Activated CD4-positive, alpha-beta memory T cell treated with anti-CD3 and anti-CD28 coated beads, Interleukin-2, amount 10 ng/mL, durations not matched to agents 7 days and 5 days (primary cell): ENCODE measurements at places on chromosomes 2 and 18. TPM values are rescaled to one million over a fixed set of nuclear protein-coding genes. Genes with fewer than 3 reads are reported as not detected.

Gene CYP27C1
- not detected for total RNA-seq

GRCh38 chr2:73297151-73297559 is 3.8 kb upstream of the EGR4 start:
- peaks cover 68% of the 10 kb centered on the region for H3K27me3 ChIP-seq
- no peak overlapping the region for H3K27ac ChIP-seq
- DNase-seq, result no peak
- H3K36me3 ChIP-seq, result no peaks in the 10 kb centered on the region

Gene NTSR2
- total RNA-seq, result not detected

GRCh38 chr2:176652300-176653182 is 383.3 kb downstream of the MTX2 start:
- peaks cover 21% of the 10 kb centered on the region for H3K4me1 ChIP-seq
- peak; percentile 46 for DNase-seq
- no peaks in the 10 kb centered on the region for H3K36me3 ChIP-seq
- H3K4me3 ChIP-seq, result no peak overlapping the region
- peaks cover 51% of the 10 kb centered on the region for H3K27me3 ChIP-seq
- H3K27ac ChIP-seq, result no peak overlapping the region

Gene PTPRN
- 0.33 TPM for total RNA-seq

- no peaks in the 10 kb centered on the region for H3K36me3 ChIP-seq
- H3K4me3 ChIP-seq, result no peak overlapping the region
- peaks cover 46% of the 10 kb centered on the region for H3K27me3 ChIP-seq
These were observed 5.9 kb upstream of the GRHL1 start for GRCh38 chr2:9945596-9945995.

GRCh38 chr2:106685180-106685897 is 198.2 kb downstream of the CD8B2 start:
- no peak overlapping the region for H3K27ac ChIP-seq
- no peaks in the 10 kb centered on the region for H3K36me3 ChIP-seq
- DNase-seq, result no peak
- no peak overlapping the region for H3K4me3 ChIP-seq
- no peaks in the 10 kb centered on the region for H3K4me1 ChIP-seq

GRCh38 chr2:54191361-54192135 is 64.5 kb downstream of the TSPYL6 start:
- no peaks in the 10 kb centered on the region for H3K4me1 ChIP-seq
- no peaks in the 10 kb centered on the region for H3K36me3 ChIP-seq
- no peak for DNase-seq
- H3K27ac ChIP-seq, result no peak overlapping the region

DNA sequence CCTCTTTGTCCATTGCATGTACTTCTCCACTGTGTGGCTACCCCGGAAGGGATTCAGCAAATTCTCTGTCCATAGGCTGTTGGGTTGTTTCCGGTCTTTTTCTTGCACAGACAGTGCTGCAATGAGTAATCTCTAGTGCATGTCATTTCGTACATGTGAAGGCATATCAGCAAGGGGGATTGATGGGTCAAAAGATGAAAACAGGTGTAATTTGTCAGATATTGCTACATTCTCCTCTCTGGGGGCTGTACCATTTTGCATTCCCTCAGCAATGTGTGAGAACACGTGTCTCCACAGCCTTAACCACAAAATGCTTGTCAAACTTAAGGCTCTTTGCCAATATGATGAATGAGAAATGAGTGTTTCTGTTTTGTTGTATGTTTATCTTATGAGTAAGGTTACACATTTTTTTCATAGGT is 60.5 kb downstream of the KLHL29 start:
- H3K4me1 ChIP-seq, result peaks cover 4% of the 10 kb centered on the region
- H3K36me3 ChIP-seq, result no peaks in the 10 kb centered on the region
- no peak overlapping the region for H3K4me3 ChIP-seq
- peaks cover 30% of the 10 kb centered on the region for H3K27me3 ChIP-seq
- DNase-seq, result no peak

DNA sequence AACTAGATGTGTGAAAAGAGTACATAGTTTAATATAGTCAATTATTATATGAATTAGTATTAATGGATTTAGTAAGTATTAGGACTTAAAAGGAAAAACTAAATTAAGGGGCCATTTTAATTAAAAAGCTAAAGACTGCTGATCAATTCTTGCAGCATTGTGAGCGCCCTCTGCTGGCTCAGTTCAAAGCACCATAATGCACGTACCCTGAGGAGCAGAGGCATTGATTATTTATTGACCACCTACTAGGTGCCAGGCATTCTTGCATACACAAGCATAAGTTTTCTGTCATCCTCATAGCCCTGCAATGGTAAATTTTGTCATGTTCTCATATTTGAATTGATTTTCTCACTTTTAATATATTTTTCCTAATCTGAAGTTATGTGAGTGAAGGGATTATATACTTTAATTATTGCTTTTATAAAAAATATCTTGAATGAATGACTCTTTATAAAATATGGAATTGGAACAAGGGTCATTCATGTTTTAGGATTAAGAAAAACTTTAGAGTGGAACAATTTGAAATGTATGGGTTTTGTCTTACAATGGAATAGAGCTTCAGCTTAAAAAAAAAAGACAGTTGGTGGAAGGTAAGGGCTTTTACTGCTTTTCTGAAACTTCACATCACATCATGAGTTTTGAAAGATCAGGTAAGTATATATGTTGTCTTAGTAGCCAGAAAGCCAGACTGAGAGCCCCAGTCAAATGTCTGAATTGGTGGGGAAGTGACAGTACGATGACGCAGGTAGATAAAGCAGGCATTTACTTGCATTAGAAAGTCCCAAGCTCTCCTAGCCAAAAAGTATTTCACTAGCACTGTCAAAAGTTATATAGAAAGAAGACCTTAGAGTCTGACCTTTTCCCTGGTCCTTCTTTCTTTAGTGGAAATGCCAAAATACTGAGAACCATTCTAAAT is 9.7 kb downstream of the ITGA4 start:
- H3K27me3 ChIP-seq, result no peaks in the 10 kb centered on the region
- peak overlapping the region; percentile 29 for H3K4me3 ChIP-seq
- peak overlapping the region; percentile 41 for H3K27ac ChIP-seq
- DNase-seq, result peak; percentile 84
- peaks cover 83% of the 10 kb centered on the region for H3K36me3 ChIP-seq

Gene MAP2
- not detected for total RNA-seq

Gene PLA2R1
- total RNA-seq, result not detected

Gene ESCO1
- 22.8 TPM for total RNA-seq

- H3K36me3 ChIP-seq, result no peaks in the 10 kb centered on the region
- H3K4me3 ChIP-seq, result no peak overlapping the region
- DNase-seq, result no peak
- no peaks in the 10 kb centered on the region for H3K27me3 ChIP-seq
- H3K27ac ChIP-seq, result no peak overlapping the region
- no peaks in the 10 kb centered on the region for H3K4me1 ChIP-seq
These were observed 86.7 kb upstream of the CTAGE1 start for GRCh38 chr18:22504251-22505030.

GRCh38 chr2:45984896-45985473 is 312.2 kb upstream of the EPAS1 start:
- DNase-seq, result no peak
- peaks cover 3% of the 10 kb centered on the region for H3K4me1 ChIP-seq
- no peak overlapping the region for H3K27ac ChIP-seq
- no peaks in the 10 kb centered on the region for H3K36me3 ChIP-seq
- H3K27me3 ChIP-seq, result no peaks in the 10 kb centered on the region

GRCh38 chr2:160253440-160254188 is 53.5 kb upstream of the ITGB6 start:
- H3K4me3 ChIP-seq, result no peak overlapping the region
- H3K36me3 ChIP-seq, result no peaks in the 10 kb centered on the region
- no peak for DNase-seq
- no peak overlapping the region for H3K27ac ChIP-seq
- no peaks in the 10 kb centered on the region for H3K4me1 ChIP-seq

DNA sequence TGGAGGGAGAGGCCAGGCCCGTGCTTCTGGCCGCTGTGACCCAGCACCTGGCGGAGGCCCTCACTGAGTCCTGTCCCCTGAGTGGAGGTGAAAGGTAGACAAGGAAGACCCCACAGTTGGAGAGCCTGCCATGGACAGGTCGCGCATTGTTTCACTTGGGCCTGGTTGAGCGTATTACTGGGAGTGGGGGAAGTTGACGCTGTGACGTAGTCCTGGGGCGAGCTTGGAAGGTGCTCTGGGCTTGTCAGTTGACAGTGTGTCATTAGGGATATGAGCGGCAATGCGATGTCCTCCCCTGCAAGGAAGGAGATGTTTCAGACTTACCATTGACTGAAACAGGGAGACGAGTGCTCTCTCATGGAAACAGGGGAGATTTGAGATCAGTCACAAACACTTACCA is 127.1 kb downstream of the SH3RF3 start:
- no peaks in the 10 kb centered on the region for H3K4me1 ChIP-seq
- no peak overlapping the region for H3K27ac ChIP-seq
- DNase-seq, result no peak

DNA sequence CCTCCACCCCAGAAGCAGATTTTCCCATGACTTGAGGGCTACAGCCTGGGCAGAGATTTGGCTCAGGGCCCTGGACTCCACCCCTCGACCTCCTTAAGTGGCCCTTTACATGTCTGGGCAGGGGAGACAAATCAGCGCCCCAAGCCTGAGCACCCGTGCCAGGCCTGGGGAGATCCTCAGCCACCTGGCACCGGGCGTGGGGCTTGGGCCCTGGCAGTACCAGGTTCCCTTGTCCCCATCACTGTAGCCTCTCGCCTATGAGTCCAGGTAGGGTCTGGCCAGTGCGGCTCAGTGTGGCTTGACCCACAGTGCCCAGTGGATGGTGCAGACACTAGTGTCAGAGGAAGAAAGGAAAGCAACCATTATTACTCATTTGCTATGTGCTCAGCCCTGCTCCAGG is 22.0 kb upstream of the DNMT3A start:
- no peak for DNase-seq
- H3K4me3 ChIP-seq, result peak overlapping the region; percentile 23
- no peaks in the 10 kb centered on the region for H3K36me3 ChIP-seq
- H3K27me3 ChIP-seq, result no peaks in the 10 kb centered on the region
